ENCODE measurements at places on chromosomes 4 and X. TPM values are rescaled to one million over a fixed set of nuclear protein-coding genes. Genes with fewer than 3 reads are reported as not detected.

GRCh38 chr4:139950568-139950967 lies 203.4 kb downstream of the MAML3 start:
- no peak for DNase-seq

DNA sequence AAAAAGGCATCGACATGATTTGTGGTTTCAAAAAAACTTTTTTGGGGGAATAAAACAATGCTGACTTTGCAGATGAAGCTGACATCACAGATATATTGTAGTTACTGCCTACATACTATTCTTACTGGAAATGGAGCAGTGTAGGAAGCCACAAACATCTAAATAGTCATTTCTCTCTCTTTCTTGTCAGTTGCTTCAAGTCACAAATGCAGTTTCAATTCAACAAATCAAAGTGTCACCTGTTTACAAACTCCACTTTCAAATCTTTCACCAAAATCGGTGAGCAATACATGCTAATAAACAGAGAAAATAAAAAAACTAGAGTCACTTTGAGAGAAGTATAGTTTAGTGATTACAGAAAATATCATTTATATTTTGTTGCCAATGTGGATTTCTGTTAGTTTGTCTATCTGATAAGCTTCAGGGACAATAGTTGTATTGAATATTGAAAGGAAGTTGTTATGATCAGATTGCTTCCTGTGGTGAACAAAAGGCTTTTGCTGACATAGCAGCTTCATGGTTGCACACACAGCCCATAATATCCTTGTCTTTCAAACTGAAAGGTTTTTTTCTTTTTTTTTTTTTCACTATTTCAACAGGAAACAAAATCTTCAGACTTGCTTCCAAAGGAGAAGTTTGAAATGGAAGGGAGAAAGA lies 49.7 kb upstream of the PTPN13 start:
- no peak for DNase-seq

DNA sequence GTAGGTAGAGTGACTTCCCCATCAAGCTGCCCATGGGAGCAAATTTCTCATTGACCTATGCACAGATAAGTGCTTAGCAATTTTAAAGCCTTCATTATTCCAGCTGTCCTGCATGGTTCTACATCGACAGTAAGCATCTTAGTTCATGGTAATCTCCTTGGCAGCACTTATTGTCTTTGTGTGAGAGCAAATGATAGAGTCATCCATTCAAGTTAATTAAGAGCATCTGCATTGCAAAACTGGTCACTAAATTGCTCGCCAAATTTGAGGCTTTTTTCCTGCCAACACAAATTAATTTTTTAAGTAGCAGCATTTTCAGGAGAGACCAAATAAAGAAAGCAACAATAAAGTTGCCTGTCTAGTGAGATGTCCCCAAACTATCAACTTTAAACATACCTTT lies 76.7 kb downstream of the SH3BGRL start:
- DNase-seq, result no peak

DNA sequence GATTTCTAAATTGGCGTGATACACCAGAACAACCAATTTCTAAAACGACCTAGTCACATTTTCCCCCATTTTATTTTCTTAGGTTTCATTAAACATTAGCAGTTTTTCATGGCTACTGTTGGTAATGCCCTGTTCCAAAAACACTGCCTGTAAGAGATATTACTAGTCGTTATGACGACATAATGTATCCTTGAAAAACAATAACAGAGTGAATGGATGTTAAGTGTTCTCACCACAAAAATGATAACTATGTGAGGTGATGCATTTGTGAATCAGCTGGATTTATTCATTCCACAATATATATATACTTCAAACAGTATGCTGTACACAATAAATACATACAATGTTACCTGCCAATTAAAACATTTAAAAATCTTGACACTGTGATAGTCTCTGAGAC lies 1147.6 kb upstream of the PCDH10 start:
- DNase-seq, result no peak

DNA sequence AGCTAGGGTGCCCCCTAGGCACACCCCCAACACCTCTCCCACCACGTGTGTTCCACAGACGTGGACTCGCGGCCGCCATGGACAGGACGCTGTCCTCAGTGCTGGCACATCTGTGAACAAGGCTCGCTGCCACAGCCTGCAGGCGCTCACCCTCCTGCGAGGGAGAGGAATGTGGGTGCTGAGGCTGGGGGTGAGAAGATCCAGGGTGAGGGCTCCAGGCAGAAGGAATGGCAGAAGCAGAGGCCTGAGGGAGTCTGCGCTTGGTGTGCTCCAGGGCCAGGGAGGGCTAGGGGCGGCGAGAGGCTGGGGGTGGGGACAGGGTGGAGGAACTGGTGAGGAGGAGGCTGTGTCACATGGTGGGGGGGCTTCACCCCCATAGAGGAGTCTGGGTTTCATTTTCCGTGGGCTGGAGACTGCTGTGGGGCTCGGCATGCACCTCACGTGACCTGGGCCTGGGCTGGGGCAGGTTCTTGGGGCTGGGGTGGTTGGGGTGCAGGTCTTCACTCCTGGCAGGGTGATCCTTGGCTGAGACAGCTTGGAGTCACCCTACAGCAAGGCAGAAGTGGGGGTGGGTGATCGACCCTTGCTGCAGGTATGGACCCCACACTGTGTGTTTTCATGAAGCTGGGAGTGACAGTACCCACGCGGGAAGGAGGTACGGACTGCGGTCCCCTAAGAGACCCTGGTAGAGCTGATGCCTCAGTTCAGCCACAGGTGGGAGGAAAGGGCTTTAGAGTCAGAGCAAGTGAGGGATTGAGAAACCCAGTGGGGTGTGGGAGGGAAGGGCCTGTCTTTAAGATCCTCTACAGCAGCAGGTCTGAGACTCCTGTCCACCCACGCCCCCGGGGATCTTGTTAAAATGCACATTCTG lies 103.7 kb downstream of the PSAPL1 start:
- no peak for DNase-seq

GRCh38 chr4:147090486-147090885 lies 144.8 kb upstream of the TTC29 start:
- no peak for DNase-seq

DNA sequence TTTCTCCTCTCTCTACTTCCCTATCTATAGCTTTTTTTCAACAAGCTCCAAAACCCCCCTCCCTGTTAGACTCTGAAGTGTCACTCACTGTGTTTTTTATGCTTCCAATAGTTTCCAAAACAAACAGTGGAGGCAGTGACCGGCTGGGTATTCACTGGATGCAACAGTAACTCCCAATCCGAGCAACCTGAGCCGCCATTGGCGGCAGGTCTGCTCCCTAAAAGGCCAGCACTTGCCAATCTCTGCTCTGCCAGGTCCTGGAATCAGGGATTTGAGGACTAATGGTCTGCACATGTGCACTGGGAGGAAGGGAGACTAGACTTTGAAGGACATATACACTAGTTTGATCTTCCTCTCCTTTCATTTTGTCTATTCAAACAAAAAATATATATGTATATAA lies 7.1 kb downstream of the TBX22 start:
- no peak for DNase-seq

DNA sequence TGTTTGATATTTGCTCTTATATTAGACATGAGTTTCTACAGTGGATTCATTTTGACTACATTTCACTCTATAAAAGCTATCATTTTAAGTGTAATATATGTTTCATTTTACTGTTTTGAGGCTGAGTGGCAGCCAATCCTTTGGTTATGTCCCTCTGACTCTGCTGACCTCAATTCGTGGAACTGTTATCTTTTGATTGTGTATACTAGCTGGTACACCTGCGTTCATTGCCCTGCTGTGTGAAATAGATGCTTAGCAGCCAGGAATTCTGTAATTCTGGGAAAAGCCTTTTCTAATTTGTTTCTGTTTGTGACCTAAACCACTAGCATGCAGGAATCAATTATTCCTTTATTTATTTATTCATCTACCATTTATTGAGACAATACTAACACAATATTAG lies 269.4 kb upstream of the CT83 start:
- no peak for DNase-seq

DNA sequence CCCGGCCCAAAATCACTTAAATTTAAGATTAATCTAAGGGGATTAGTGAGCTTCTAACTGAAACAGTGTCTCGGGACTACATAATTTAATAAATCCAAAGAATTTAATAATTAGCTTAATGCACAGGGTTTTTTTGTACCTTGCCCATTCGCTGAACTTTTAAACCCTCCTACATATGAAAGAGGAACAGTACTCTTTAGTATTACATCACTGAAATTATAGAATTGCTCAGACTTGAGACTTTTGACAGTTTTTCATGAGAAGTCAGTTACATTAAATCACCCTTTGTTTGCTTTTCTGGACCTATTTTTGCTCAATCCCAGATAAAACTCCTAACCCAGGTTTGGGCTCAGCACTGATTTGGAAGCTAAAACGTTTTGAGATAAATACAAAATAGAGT lies 2.4 kb upstream of the TADA2B start:
- no peak for DNase-seq

DNA sequence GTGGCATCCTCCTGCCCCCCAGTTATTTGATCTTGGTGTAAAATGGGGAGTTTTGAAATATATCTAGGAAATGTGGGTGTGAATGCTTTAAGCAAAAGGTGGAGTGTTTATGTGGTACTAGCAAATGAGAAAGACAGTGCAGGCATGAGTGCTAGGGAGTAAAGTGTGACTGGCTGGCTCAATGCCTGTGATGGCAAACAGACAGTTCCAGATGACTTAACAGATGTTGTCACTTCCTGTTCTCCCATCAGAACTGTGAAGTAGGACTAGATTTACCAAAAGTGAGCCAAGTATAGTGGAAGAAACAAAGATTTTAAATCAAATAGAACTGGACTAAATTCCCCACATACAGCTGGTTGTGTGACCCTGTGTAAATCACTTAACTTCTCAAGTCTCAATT lies 8.4 kb upstream of the AMOT start:
- no peak for DNase-seq

Gene FAM114A1
- 99.2 TPM for total RNA-seq

Gene SPANXN3
- not detected for total RNA-seq

Gene TBC1D9
- 43.4 TPM for total RNA-seq

Gene ARHGAP6
- total RNA-seq, result 0.69 TPM

Gene GLRA2
- not detected for total RNA-seq

Data from endothelial cell of umbilical vein (primary cell).